ENCODE measurements at places on chromosomes 12 and 14.
A peak's percentile ranks its signal among the peaks of the same experiment; 100 is the strongest.

- no peak for DNase-seq
These were observed 167.8 kb downstream of the SLC5A8 start for GRCh38 chr12:101042211-101042610.

DNA sequence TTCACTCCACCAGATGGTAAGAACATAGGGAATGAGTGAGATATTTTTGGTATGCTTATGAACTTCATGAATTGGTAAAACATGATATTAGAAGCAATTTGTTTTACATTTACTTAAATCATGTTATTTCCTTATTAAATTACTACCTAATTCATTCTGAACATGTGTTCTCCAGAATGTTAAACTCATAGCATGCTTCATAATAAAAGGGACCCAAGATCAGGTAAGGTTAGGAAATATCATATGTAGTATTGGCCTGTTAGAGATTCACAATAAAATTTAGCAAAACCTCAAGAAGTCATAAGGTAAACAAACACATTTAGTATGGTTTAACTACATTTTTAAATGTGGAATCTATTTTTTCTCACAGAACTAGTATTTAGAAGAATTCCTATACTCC lies 28.2 kb downstream of the PTPRQ start:
- DNase-seq = no peak

- DNase-seq = no peak
These were observed 49.4 kb downstream of the CD9 start for GRCh38 chr12:6249580-6249979.

DNA sequence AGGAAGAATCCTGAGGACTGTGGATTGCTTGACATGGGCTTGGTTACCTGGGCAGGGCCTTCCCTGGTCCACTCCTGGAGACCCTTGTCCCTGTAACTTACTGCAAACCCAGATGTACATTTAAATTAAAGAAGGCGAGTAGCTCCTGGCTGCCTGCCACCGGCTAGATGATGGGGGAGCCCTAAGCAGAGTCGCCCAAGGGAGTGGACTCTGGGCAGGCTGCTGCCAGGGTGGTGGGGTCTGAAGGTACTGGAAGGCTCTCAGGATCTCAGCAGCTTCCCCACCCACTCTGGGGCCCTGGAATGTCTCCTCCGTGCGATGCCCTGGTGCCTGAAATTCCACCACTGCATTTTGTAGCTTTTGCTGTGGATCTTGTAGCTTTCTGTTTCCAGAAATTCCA lies 74.7 kb downstream of the FBXL14 start:
- no peak for DNase-seq

- DNase-seq = no peak
These were observed 498.4 kb downstream of the RMST start for GRCh38 chr12:97960741-97961608.

DNA sequence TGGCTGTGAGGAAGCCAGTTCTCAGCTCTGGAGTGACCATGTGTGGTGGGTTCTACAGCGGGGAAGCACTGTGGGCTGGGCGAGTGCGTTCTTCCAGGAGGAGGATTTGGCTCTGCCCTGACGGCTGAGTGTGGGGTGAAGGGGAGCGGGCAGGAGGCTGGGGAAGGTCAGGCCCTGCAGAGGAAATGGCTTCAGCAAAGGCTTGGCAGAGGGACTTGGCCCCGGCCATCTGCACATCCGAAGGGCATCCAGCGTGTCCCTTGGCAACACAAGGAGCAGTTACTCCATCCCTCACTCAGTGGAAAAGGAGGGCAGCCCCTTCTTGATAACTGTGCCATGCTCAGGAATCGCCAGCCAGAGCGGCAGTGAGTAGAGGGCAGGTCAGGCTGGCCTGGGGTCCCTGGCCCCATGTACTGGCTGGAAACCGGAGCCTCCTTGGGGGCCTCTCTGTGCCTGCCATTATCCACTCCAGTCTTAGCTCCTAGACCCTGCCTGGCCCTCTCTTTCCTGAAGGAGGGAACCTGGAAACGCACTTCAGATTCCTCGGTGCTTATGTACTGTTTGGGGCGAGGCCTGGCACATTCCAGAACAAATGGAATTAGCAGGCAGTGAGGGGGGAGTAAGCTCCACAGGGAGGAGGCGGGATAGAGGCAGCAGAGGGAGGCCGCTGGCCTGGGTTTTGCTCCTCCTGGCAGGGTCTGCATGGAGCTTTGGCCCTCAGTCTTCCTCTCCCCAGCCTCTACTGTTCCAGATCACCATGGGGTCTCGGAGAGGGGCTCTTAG lies 133.6 kb upstream of the NCOR2 start:
- DNase-seq = no peak

GRCh38 chr14:31926123-31926522 lies 151.0 kb upstream of the ARHGAP5 start:
- DNase-seq = no peak

GRCh38 chr14:50083467-50084337 lies 32.7 kb downstream of the VCPKMT start:
- peak; percentile 57 for DNase-seq
